Osteocyte (in vitro differentiated cells): ENCODE measurements at places on chromosomes 2 and 18. TPM values are rescaled to one million over a fixed set of nuclear protein-coding genes. Genes with fewer than 3 reads are reported as not detected.

Gene MDH1B
- 1.2 and 1.3 TPM in 2 replicates for total RNA-seq

DNA sequence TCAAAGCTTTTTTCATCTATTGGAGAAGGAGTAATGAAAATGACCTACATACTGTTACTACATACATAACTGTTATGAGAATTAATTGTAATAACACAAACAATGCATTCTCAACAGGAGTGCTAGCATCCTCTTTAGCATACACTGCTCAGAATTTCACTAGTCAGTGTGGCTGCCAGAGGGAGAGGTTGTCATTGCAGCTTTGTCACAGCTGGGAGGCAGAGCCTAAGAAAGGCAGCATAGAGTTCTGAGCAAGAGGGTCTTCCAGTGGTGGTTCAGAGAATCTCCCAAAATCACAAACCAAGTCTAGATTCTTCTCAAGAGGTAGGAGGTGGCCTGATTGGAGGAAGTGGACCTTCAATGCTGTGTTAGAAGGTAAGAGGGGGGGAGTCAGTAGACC is 286.7 kb upstream of the CYRIA start:
- no peak for DNase-seq

Gene HOXD3
- total RNA-seq = not detected in 2 replicates

Gene FAP
- 36.4 and 38.1 TPM in 2 replicates for total RNA-seq

Gene CTAGE1
- total RNA-seq = not detected in 2 replicates

Gene CCDC148
- total RNA-seq = 2.2 and 2.8 TPM in 2 replicates

DNA sequence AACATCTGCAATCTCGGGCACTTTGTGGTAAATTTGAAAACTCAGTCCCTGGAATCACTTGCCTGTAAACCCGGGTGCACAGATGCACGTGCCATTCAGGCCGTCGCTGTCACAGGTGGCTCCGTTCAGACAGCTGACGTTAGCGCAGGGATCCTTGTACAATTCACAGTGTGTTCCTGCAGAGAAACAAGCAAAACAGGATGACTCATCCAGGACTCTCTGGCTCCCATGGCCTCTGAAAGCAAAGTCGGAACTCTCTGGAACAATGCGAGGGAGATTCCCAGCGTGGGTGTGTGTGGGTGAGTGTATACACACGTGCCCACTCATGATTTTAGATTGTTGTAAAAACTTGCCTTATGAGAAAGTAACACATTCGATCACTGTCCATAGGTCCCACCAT is 136.1 kb upstream of the PID1 start:
- no peak for DNase-seq

GRCh38 chr2:68809324-68810240 is 61.6 kb downstream of the BMP10 start:
- no peak for DNase-seq

Gene SOX11
- total RNA-seq = 69.5 and 71.7 TPM in 2 replicates

GRCh38 chr2:188527581-188527993 is 235.9 kb downstream of the GULP1 start:
- DNase-seq = no peak

GRCh38 chr2:95377216-95378123 is 25.0 kb upstream of the FAHD2A start:
- DNase-seq = peak; percentile 51

Gene UGT1A10
- not detected in 2 replicates for total RNA-seq

DNA sequence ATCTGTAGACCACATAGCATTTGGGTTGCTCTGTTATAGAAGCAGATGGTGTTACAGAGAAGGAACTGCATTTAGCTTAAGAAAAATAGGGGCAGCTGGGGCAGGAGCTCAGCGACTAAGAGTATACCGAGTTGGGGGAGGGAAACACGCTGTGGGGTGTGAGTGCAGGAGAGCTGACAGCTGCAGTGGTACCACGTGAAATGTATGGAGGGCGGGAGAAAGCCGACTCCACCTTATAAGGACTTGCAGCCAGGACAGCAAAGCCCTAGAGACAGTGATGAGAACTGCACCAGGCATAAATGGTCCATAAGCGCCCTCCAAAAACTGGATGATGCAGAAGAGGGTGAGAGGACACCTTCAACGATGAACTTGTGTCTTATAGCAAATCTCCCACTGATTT is 237.6 kb downstream of the PRKCE start:
- no peak for DNase-seq

Gene DCC
- 0.24 and 0.39 TPM in 2 replicates for total RNA-seq

- peak; percentile 62 for DNase-seq
Measured at GRCh38 chr18:13810950-13811485, 12.9 kb upstream of the MC5R start.

Gene MC2R
- not detected in 2 replicates for total RNA-seq

DNA sequence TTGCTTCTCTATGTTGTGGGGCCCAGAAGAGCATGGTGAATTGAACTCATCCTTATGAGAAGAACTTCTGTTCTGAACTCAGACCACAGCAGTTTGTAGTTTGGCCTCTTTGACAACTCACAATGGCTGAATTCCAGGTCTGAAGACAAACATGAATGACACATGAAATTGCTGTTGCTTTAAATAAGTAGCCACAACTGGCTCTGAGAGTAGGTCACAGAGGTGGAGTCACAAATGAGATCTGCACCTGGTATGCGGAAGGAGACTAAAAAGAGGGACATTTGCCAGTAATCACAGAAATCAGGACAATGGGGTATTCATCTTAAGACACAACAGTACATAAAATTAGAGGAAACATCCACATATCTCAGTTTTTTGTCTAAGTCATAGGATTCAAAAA is 290.3 kb upstream of the MMADHC start:
- no peak for DNase-seq

Gene DPYSL5
- total RNA-seq = 0.11 TPM in 1 of 2 replicates, not detected in the other

DNA sequence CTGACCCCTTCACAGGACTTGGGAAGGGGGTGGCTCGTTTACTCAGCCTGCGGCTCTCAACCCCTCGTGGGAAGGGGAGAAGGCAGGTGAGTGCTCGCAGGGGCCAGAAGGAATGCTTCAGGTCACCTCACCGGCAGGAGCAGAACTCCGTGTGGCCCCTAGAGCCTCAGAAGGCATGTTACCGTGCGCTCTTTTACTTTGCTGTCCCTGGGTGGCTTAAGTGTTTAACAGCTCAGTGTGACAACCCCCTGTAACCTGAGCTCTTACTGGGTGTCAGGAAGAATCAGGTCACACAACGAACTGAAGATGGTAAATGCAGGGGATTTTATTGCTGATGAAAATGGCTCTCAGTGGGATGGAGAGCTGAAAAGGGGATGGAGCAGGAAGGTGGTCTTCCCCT is 1235.4 kb downstream of the LRP1B start:
- DNase-seq = no peak

DNA sequence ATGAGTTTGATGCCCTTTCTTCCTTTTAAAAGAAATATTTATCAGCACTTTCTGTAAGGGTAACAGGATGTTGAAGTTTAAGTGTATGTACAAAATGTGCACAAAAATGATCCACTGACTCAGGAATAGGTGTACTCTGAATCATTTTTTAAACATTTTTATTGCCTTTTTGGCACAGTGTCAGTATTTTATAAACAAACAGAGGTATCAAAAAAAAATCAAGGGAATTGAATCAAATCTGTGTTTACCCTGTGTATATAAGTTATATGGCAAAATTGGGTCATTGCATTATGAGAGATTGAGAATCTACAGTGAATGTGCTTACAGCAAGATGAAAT is 513.9 kb upstream of the NETO1 start:
- DNase-seq = no peak

Gene EMX1
- total RNA-seq = not detected in 2 replicates

Gene LONRF2
- total RNA-seq = 0.26 and 0.32 TPM in 2 replicates

DNA sequence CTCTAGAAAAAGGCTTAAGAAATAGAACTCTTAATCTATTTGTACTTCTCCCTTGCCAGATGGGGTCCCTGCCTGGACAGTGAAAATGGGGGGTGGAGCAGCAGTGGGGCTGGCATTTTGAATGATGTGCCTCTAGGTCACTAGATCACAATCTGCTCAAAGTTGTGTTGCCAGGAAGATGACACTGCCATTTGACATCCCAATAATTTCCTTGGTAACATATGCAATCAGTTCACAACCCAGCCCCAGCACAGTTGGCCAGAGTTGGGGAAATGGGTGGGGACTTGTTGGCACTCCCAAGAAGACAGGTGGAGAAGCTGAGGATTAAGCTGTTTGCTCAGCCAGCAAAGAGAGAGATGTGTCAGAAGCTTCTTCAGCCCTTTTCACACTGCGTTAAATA is 558.3 kb upstream of the KLHL29 start:
- no peak for DNase-seq

Gene CABYR
- 3.9 and 6.8 TPM in 2 replicates for total RNA-seq

DNA sequence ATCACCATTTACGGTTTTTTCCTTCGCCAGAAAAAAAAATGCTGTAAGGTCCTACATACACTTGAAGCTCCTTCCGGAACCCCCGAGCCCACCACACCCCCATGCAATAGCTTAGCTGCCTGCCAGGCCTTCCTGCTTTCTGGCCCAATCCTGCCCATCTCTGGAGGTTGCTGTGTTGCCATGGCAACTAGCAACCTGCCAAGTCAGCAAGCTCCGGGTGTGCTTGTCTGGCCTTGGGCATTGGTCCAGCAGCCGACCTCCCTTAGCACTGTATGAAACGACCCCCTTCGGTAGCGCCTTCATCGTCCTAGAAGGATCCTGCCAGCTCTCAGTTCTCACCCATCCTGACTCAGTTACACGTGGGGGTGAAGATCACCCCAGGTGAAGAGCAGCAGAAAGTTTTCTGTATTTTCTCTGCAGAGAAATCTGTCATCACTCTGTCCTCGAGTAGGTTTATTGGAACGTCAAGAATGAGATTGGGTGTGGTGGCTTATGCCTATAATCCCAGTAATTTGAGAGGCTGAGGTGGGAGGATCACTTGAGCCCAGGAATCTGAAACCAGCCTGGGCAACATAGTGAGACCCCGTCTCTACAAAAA is 47.4 kb upstream of the MTCL1 start:
- peak; percentile 83 for DNase-seq

Gene HNRNPA3
- total RNA-seq = 127 and 136 TPM in 2 replicates

DNA sequence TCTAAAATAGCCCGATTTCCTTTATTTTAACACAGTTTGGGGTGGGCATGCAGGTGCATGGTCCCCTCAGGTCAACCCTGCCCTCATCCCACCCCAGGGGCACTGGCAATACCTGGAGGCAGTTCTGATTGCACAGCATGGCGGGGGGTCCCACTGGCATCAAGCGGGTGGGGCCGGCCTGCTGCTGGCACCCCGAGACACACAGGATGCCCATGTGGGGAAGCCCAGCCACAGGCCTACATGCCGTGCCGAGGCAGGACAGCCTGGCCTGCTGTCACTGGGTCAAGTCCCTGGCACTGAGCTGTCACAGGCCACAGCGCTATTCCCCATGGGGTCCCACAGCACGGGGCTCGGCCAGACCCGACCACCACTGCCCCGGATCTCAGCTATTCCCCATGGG is 11.9 kb upstream of the KCNG2 start:
- DNase-seq = no peak

Gene KRTCAP3
- 2.3 and 3.2 TPM in 2 replicates for total RNA-seq

Gene ONECUT2
- total RNA-seq = 0.03 and 0.05 TPM in 2 replicates
